ENCODE measurements at places on chromosomes 3 and 15.

DNA sequence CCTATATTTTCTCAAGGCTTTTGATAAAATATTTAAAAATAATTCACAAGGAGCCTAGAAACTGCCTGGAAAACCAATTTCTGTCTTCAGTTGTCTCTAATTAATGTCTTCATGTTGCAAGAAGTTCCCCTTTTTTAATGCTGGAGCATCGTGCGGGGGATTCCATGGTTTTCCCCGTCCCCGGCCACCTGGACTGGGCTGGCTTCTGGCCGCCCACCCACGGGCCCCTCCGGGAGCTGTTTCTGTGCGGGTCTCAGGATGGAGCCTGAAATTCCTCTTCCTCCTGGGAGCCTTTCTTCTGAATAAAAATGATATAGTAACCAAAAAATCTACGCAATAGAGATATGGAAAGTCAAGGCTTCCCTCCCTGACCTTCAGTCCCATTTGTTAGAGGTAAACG is 8.1 kb upstream of the LRRK1 start:
- no peak for DNase-seq

DNA sequence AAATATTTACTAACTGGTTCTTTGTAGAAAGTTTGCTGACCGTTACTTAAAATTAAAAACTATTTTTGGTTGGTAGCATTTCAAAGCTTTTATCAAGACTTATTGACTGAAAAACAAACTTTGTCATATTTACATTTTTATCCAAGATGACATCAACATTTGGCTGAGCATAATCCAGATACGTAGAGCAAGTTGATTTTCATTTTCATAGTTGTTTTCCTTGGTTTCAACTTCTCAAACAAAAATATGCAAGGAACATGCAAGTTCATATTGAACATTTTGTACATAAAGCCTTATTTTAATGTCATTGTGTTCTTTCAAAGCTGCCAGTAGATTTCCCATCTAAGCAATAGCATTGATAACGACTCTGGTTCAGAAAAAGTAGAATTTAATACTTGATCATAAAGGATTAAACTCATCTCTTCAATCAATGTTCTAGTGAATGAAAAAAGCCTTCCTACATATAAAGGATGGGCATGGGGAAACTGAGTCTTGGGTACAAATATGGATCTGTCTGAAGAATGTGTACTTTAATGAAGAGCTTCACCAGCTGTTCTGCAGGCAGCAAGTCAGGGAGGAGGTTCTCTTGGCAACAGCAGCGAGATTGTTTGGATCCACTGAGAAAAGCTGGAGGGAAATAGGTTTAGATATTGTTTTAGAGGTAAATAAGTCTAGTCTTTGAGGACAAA is 5.6 kb downstream of the RAB8B start:
- no peak for DNase-seq

- no peak for DNase-seq
Measured at GRCh38 chr15:68798346-68799094, 22.2 kb downstream of the ANP32A start.

- no peak for DNase-seq
Measured at GRCh38 chr15:85554852-85555521, 174.6 kb downstream of the AKAP13 start.

DNA sequence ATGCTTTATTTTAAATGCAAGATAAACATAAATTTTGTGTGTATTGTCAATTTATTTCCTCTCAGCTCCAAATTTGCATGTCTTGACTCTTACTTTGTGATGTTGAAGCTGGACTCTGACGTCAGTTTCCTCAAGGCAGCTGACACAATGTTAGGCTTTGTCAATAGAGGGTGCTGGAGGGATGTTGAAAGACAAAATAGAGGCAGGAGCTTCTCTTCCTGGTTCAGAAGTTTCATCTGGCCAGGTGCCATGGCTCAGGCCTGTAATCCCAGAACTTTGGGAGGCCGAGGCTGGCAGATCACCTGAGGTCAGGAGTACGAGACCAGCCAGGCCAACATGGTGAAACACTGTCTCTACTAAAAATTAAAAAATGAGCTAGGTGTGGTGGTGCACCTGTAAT is 408.6 kb downstream of the GBE1 start:
- no peak for DNase-seq

GRCh38 chr3:88403319-88403718 is 253.6 kb downstream of the C3orf38 start:
- no peak for DNase-seq

DNA sequence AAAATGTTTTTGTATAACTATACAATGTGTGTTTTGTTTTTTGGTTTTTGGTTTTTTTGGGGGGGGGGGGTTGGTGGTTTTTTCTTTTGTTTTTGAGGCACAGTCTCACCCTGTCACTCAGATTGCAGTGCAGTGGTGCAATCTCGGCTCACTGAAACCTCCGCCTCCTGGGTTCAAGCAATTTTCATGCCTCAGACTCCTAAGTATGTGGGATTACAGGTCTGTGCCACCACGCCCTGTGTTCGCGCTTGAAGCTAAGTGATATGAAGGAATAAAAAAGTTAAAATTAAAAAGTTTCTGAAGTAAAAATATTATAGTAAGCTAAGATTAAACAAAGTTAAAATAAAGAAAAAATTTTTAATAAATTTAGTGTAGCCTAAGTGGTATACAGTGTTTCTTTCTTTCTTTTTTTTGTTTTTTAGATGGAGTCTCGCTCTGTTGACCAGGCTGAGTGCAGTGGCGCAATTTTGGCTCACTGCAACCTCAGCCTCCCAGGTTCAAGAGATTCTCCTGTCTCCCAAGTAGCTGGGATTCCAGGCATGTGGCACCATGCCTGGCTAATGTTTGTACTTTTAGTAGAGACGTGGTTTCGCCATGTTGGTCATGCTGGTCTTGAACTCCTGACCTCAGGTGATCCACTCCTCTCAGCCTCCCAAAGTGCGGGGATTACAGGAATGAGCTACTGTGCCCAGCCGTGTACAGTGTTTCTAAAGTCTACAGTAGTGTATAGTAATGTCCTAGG is 53.9 kb upstream of the TEX55 start:
- DNase-seq, result no peak

GRCh38 chr3:113186566-113186965 is 24.8 kb upstream of the BOC start:
- no peak for DNase-seq
